ENCODE measurements at places on chromosomes 12 and 14.

- no peak for DNase-seq
These were observed 988.6 kb upstream of the TMEM132C start for GRCh38 chr12:127278351-127278750.

GRCh38 chr14:77542421-77543239, 44.0 kb upstream of the ISM2 start:
- no peak for DNase-seq

DNA sequence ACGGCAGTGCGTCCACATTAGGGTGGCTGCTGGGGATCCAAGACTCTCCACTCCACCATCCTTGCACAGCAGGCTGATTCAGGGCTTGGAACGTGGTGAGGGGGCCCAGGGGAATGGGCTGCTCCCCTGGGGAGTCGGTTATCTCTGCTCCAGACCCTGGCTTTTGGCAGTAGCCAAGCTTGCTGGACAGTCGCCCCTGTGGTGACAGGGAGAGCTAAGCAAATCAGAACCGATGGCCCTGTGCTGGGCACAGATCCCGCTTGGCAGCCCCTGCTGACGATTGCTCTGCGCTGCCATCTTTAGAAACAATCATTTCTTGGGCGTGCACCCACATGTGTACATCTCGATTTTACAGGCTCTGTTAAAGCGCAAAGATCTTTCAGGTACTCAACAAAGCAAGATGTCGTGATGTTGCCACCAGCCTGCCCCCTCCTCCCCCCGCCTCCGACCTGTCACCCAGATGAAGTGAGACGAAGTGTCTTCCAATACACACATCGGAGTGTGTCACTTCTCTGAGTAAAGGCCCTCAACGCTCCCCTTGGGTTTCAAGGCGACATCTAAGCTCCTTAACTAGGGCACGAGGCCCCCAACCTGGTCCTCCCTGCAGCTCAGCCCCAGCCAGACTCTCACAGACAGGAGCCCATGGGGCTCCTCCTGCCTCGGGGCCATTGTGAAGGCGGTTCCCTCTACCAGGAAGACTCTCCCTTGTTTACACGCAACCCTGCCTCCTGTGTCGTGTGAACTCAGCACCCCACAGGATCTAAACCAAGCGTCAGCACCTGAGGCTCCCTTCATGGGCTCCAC, 55.6 kb downstream of the PITPNM2 start:
- no peak for DNase-seq

DNA sequence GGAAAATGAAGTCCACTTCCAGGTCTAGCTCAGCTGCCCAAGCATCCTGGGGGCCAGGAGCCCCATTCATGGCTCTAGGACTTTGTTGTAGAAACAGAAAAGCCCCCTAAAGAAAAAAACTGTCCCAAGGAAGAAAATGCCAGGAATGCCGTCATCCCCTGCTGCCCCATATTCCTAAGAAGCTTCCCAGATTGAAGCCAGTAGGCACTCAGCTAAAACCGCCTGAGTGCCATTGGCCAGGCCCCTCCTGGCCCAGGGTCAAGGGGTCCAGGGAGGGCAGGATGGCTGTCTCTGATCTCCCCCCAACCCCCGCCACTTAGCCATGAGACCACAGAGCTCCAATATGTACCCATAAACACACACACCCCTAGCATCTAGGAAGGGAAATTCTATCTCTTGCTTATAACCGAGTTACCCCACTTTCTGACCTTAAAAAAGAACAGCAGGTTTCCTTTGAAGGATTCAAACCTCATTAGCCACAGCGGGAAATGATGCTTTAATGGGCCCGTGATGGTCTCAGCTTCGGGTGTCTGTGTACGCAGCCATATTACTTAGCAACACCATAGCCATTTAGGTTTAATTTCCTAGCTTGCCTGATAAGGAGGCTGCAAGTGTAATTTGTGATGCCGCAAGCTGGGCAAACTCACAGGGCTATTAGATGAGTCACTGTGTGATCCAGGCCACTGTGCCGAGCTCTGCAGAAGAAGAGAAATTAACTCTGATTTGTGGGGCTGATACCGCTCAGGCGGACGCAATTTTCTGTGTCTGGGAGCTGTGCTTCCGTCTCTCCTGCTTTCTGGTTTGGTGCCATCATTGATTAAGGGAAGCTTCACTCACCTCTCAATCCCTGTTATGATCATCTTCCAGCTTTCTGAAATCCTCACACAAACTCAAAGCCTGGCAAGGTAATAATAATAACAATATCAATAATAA, 84.2 kb downstream of the GCH1 start:
- no peak for DNase-seq

- DNase-seq: peak; percentile 71
These were observed 595 bp downstream of the KLHL28 start for GRCh38 chr14:44961151-44961553.

GRCh38 chr12:7396418-7396817, 47.5 kb downstream of the CD163L1 start:
- DNase-seq: no peak

DNA sequence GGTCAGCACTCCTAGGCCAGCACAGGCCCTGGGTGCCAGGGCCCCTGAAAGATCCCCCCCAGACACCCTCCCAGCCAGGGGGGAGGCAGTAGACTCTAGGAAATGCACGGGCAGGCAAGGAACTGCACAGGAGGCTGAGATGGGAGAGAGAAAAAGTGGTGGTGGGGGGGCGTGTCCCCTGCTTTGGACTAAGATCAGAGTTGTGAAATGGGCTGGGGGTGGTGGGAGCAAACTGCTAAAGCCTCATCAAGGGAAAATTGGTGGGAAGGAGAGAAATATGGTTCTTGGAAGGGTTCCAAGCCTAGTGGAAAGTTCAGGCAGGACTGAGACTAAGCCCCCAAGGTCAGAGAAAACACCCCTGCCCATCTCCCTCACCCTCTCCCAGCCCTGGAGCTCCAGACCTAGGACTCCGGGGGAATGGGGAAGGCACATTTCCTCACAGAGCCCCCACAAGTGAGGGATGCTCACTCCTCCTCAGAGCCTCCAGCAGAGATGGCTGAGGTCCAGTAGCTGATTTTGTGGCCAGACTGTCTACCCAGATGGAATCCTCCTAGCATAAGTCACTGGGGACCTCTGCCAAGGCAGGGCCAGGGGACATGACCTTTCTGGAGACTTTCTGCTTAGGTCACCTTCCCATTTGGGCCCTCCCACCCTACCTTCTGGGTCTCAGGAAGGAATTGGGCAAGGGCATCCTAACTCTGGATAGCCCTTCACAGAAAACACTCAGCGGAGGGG, 29.8 kb downstream of the FIGNL2 start:
- no peak for DNase-seq

- DNase-seq: no peak
These were observed 39.3 kb upstream of the AMN start for GRCh38 chr14:102883089-102883541.

DNA sequence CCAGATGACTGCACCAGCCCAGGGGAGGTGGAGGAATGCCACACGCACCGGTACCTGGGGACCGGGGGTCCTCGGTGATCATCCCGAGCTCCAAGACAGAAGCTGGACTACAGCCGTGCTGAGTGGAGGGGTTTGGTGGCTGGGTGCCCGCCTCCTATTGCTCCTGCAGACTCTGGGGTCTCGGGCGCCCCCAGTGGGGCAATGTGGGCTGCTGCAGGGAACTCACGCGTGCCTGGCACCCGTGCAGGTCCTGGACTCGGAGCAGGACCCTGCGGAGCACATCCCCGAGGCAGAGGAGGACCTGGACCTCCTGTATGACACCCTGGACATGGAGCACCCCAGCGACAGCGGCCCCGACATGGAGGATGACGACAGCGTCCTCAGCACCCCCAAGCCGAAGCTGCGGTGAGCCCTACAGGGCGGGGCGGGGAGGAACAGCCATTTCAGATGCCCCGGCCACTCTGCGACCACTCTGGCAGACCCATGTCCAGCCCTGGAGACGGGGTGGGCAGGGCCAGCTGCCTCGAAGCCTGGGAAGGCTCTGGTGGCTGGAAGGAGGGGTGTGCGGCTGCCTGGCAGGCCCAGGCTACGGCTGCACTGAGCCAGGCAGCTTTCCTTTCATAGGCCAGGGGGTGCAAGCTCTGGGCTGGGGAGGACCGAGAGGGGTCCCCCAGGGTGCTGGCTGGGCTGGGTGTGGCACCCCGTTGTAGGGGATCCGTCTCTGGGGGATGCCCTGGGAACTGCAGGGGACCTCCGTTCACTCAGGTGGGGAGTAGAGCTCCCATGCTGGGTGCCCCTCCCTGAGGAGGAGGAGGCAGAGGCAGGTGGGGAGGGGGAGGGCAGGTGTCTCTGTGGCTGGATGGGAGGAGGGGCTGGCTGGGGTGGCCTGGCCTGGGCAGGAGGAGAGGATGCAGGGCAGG, 21.6 kb upstream of the TEX22 start:
- DNase-seq: no peak

DNA sequence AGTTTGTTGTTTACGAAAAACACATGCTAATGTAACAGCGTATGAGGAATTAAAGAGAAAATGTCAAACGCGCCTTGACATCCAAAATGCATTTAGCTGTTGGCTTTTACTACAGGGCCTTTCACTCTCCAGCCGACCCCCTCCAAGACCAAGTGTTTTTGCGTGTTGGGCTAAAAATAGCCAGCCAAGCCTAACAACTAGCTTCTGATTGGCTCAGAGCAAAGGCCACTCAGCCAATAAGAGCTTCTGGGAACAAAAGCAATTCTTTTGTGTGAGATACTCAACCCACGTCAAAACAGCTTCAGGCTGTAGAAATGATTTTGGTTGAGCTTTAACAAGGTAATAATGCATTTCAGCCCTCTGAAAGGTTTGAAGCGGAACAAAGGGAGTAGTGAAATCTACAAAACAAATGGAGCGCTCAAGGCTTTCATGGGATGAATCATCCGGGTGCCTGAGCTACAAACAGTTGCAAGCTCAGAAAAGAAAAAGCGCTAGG, 198.7 kb upstream of the DCN start:
- DNase-seq: peak; percentile 73

DNA sequence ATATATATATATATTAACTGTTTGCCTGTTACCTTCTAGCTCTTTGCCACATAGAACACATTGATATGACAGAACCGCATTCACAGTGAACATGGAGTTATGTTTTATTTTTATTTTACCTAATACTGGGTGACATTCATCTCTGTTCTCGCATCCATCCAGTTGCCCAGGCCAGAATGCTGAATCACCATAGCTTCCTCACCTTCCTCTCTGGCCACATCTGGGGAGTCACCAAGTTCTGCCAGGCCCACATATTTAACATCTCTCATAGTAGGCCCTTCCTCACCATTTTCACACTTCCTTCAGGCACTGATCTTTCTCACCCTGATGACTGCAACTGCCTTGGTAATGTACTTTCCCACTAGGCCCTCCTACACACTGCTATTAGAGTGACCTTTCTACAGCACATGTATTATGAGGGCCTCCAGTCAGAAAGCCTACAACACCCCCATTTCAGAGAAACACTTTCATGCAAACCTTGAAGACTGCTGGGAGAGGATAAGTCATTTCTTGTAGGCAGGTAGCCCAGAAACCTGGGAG, 106.8 kb downstream of the LGR5 start:
- DNase-seq: no peak

GRCh38 chr12:7107636-7108002, 1.4 kb downstream of the C1RL start:
- no peak for DNase-seq

GRCh38 chr12:111368291-111368787, 556 bp downstream of the PHETA1 start:
- DNase-seq: no peak

DNA sequence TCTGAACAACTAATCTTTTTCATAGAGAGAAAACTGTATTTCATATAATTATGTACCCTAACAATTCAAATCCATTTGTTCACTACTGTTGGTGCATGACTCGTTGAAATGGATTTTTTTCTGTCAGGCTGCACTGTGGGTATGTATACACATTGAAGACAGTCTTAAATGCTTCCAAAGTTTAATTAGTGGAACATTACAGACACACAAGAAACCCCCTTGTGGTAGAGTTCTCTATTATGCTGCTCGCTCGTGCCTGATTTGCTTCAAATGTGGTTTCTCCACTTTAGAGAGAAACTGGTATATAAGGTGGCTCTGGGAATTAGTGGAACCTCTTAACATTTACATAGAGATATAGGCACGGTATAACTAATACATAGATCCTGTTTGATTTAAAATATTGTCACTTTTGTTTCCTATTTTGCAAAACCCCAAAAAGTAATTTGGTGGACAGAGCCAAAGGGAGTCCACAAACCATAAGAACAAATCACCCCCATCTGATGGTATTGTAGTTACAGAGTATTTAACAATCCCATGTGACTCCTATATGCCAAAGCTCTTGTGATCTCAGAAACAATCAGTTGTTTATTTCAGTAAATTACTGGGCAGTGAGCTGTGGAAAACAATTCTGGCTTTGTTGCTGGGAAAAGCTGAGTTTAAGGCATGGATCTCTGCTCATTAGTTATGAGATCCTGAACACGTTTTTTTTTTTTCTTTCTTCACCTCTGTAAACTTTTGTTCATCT, 159.5 kb downstream of the BRMS1L start:
- no peak for DNase-seq

GRCh38 chr14:75770635-75771034, 109.6 kb downstream of the TTLL5 start:
- DNase-seq: no peak

- DNase-seq: no peak
These were observed 108.2 kb downstream of the SYNE2 start for GRCh38 chr14:63960926-63961567.

DNA sequence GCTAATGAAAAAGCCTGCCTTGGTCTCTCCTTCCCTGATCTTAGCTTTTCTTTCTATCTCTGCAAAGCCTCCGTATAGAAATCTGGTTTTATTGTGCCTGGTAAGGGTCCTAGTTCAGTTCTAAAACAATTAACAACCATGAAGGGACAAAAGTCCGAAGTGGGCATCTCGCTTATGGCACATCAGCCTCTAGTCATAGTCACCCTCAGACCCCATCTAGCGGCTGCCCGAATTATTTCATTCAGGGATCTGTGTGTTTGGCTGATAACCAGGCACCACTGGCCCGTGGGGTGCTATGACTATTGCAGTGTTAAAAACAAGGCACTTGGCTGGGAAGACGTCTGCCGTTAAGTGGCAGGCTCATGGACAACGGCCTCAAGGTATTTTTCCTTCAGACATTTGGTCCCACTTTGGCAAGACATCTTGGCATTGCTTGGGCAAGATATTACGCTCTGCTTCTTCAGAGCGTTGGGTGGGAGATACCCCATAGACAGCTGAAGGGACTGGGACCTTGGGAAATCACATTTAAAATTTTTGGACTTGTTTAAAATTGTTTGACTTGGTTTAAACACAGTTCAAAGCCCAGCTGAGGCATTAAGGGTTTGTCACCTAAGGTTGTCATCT, 87.1 kb downstream of the SINHCAF start:
- DNase-seq: no peak

GRCh38 chr14:100408350-100409002, 85.3 kb downstream of the SLC25A47 start:
- DNase-seq: no peak

DNA sequence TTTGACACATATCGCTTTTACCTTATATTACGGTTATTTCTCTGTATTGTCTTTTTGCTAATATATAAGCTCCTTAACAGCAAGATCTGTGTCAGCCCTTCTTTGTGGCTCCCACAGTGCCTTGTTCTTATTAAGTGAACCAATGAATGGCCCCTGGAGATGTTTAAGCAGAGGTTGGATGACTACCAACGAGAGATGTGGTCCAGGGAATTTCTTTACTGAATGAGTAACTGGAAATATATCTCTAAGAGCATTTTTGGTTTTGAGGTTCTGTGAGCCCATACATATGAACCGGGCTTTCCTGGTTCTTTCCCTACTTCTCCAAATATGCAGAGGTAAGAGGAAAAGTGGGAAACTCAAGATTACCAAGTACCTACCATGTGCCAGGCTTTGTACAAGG, 23.5 kb downstream of the CALCOCO1 start:
- no peak for DNase-seq

GRCh38 chr12:48197549-48197970, 5.5 kb downstream of the OR10AD1 start:
- no peak for DNase-seq

GRCh38 chr12:60191676-60192359, 596.0 kb downstream of the SLC16A7 start:
- DNase-seq: no peak
